ENCODE measurements at places on chromosomes 6 and 20.
A peak's percentile ranks its signal among the peaks of the same experiment; 100 is the strongest.

DNA sequence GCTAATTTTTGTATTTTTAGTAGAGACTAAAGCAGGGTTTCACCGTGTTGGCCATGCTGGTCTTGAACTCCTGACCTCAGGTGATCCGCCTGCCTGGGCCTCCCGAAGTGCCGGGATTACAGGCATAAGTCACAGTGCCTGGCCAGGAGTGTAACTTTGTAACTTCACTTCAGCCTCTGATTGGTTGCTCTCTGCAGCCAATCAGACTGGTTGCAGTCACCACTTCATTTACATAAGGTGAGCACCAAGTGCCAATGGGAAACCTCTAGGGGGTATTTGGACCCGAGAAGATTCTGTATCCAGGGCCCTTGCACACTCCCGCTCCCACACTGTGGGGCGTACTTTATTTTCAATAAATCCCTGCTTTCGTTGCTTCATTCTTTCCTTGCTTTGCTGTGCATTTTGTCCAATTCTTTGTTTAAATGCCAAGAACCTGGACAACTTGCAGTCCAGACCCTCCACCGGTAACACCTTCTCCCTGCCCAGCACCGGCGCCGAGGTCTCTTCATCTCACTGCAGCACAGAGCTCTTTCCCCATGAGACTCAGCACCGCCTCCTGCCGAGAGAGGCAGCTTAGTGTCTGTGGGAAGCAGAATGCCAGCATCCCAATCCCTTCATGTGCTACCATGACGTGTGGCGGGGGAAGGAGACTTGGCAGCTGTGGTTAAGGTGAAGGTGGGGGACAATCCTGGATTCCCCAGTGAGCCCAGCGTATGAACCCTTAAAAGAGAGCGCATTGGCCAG is 14.0 kb upstream of the MRGBP start:
- DNase-seq = peak; percentile 48

GRCh38 chr6:3133515-3133914 is 15.0 kb downstream of the BPHL start:
- DNase-seq = no peak

DNA sequence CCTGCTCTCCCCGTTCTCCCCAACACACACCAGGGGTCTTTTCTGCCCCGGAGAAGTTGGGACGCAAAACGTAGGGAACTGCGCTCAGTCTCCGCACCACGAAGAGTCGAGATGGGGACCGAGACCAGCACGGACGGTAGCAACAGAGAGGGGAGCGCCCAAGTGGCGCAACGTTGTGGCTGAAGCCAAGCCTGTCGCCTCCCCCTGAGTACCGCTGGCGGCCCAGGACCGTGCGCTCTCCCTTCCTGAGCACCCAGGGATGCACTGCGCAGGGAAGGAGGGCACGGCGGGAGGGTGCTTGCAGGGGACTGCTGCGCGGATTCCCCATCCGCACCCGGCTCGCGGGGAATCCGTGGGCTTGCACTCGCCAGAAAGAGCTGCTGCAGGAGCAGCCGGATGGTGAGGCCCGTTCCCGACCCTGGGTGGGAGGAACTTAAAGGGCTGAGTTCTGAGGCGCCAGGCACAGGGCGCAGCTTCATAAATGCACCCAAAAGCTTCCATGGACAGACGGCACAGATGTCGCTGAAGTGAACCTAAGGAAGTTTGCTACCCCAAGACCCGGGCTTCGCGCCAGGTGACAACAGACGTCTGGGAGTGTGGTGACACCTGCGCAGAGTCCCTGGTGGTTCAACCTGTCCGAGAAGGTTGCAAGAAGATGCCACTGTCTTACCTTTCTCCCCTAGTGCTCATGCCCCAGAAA is 178.7 kb downstream of the TBXT start:
- DNase-seq = peak; percentile 24

GRCh38 chr6:108847738-108848115 is 495 bp upstream of the ARMC2 start:
- no peak for DNase-seq

DNA sequence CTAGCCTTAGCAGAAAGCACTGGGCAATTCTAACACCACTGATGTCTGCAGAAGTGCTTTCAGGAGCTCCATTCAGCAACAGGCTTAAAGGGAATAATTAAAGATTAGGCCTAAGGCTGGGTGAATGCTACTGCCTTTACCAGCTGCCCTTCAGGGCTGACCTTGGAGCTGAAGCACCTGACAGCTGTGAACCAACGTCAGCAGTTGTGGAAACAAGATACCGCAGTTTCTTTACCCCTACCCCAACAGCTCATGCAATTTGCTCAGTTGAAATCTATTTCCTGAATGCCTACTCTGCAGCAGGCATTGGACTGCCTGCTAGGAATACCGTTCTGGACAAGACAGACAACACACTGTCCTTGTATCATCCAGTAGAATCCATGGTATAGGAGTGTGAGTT is 51.5 kb upstream of the ADTRP start:
- DNase-seq = no peak

- no peak for DNase-seq
Observed at GRCh38 chr6:129606664-129607063, 103.3 kb downstream of the ARHGAP18 start.

DNA sequence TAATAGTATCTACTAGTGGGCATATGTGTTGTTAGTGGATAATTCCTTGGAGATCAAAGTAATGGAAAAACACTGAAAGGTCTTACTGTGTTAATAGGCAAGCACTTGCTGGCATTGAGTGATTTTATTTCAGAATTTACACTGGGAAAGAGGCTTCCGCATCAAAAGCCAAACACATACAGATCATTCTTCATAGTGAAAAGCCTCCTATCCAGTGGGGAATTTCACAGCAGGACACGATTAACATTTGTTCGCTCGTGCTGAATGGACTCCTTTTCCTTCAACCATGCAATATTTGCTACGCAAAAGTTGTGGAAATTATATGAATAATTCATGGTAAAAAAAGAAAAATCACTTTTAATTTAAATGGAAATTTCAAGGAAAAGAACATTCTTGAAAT is 26.4 kb downstream of the GABRR1 start:
- DNase-seq = peak; percentile 53

GRCh38 chr6:85323435-85324040 is 126.3 kb upstream of the NT5E start:
- peak; percentile 89 for DNase-seq

DNA sequence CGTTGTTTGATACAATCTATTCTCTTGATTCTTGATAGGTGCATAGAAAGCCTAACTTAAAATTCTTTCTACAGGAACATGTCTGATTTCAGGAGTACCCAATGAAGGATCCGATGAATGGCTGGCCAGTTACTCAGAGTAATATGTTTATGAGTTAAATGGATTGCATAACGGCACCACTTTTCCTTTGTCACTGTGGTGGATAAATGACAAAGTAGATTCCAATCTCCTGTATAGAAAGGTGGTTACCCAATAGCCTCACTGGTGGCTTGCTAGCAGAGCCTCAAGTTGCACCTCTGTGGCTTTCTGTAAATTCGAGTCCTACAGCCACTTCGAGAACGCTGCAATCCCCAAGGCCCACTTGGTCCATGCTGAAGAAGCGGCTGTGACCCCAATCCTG is 28.4 kb downstream of the LHFPL5 start:
- DNase-seq = no peak

- DNase-seq = no peak
Observed at GRCh38 chr20:16129411-16129810, 443.8 kb downstream of the KIF16B start.

DNA sequence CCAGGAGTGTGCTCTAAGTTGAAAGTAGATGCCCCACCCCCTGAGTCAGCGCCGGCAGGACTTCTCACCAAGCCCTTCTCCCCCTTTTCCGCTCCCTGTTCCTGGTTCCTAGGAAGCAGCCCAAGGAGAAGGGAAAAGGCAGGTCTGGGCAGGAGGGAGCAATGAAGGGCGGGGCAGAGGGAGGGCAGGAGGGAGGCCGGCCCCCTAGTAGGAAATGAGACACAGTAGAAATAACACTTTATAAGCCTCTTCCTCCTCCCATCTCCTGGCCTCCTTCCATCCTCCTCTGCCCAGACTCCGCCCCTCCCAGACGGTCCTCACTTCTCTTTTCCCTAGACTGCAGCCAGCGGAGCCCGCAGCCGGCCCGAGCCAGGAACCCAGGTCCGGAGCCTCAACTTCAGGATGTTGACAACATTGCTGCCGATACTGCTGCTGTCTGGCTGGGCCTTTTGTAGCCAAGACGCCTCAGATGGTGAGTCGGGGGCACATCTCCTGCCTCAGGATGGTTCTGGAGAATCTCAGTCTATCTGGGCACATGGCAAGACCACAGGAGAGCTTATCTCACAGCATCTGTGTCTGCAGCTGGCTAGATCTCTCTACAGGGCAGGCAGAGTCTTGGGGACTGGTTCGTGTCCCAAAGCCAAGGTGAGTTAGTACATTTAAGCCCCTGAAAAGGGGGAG is at the start of gene PROCR:
TSS of gene PROCR (plus strand) at position 320 of the 681 bp plus-strand sequence. CDS start at position 403, 83 bp downstream.
- DNase-seq = peak; percentile 60

GRCh38 chr6:111274593-111275217 is 187.4 kb downstream of the SLC16A10 start:
- no peak for DNase-seq

GRCh38 chr20:41563087-41563486 is 55.1 kb downstream of the CHD6 start:
- no peak for DNase-seq

DNA sequence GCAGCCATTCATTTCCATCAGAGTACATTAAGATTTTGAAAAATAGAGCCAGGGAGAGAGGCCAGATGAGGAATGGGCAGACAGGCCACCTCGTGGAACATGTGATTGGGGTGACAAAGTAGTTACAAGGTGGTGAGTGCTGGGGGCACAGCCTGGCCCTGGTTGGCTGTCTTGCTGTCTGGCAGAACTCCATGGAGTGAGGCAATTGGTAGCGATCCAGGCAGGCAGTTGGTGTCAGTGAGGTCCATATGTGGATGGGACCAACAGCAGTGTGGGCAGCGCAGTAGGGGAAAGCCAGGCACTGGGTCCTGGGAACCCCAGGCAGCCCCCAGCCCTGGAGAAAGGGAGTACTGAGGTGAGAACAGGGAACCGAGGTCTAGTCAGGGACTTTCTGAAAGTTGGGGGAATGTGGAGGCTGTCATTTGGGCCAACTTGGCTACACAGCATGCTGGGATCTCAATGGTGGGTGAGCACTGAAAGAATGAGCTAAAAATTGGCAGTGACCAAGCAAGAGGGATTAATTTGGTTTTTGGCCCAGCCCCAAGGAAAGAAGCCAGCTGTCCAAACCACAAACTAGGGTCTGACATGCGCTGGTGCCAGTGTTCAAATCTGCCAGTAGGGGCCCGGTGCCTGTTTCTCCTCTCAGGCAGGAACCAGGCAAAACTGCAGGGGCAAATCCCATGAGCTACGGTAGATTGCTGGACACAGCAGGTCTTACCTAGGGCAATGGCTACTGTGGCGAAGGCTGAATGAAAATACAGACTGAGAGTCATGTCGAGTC is 61.4 kb upstream of the E2F3 start:
- no peak for DNase-seq

GRCh38 chr6:120077489-120077888 is 727.9 kb upstream of the MAN1A1 start:
- peak; percentile 53 for DNase-seq

DNA sequence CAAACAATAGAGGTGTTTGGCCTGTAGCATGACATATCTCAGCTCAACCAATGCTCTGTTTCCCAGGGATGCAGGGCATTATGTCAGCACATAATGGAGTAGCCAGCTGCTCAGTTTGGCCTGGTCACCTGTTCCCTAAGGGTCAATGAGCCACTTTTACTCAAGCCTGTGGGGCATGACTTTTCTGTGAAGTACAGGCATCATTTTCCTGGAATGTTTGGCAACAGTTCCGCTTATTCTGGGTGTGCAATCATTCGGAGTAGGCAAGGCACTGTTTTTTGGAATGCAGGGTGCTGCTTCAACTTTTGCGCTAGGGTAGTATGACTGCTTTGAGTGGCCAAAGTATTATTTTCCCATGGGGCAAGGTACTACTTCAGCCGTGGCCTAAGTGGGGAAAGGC is 665.4 kb downstream of the EPHA7 start:
- no peak for DNase-seq

DNA sequence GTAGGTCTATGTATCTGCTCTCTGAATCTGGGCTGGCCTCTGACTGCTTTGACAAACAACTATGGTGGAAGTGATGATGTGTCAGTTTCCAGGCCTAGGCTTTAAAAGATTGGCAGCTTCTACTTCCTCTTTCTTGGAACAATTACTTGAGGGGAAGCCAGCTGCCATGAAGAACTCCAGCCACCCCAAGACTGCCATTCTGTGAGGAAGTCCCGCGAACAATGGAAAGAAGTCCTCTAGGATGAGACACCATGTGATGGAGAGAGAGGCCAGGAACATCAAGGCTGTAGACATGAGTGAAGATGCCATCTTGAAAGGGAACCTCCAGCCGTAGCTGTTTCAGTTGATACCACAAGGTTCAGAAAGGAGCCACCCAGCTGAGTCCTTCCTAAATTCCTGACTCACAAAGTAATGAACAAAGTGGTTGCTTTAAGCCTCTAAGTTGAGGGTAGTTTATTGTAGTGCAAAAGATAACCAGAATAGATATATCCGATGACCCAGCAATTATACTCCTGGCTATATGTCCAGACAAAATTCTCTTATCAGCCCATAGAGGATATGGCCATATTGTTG is 15.3 kb upstream of the TCF15 start:
- no peak for DNase-seq

DNA sequence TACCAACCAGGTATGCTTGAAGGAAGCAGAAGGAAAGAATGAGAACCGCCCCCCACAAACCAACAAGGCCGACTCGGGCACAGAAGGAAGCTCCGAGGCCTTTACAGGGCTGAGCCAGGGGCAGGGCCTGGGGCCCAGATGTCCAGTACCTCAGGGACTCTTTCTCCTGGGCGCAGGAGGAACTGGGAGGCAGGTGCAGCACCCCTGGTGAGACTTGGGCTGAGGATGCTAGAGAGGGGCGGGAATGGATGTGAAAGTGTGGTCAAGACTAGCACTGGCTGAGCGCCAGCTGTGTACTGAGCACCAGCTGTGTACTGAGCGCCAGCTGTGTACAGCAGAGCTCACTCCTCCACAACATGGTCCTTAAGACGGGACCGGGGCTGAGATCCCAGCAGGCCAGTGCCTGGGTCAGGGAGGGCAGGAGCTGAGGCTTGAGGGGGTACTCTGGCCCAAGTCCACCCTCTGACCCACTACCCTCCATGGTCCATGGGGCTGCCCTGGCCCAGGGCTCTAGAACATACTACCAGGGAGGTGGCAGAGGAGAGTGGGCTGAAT is 369.4 kb downstream of the TAF4 start:
- DNase-seq = no peak

GRCh38 chr20:49431329-49431728 is 51.1 kb downstream of the KCNB1 start:
- no peak for DNase-seq

- DNase-seq = no peak
Observed at GRCh38 chr6:119566546-119567260, 217.1 kb upstream of the MAN1A1 start.

- DNase-seq = peak; percentile 26
Observed at GRCh38 chr6:36430351-36430750, 12.3 kb downstream of the PXT1 start.
